ENCODE measurements at places on chromosomes 5 and 9. TPM values are rescaled to one million over a fixed set of nuclear protein-coding genes. Genes with fewer than 3 reads are reported as not detected.

Gene PDE6A
- total RNA-seq: 5.6 TPM

Gene CCDC183
- total RNA-seq: 161 TPM

Gene PCDHB15
- 1.1 TPM for total RNA-seq

DNA sequence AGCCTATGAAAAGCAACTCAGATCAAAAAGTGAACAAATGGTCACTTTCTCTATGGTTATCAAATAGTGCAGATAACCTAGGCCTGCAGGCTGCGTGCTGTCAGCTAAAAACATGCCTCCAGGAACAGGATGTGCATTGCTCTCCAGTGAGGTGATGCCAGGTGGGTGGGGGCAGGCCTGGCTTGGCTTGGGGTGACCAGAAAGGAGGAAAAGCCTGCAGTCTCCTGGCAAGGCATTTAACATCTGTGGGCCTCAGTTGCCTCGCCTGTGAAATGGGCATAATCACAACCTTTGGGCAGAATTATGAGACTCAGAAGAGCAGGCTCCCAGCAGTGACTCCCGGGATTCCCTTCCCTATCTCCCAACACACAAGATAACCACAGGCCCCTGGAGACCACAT is 135.9 kb downstream of the COL23A1 start:
- H3K4me3 ChIP-seq: no peak overlapping the region
- no peaks in the 10 kb centered on the region for H3K36me3 ChIP-seq
- H3K4me1 ChIP-seq: no peaks in the 10 kb centered on the region
- H3K27me3 ChIP-seq: no peaks in the 10 kb centered on the region
- no peak for DNase-seq

GRCh38 chr9:81563020-81563407 is 126.3 kb downstream of the TLE1 start:
- no peak for DNase-seq
- H3K27me3 ChIP-seq: no peaks in the 10 kb centered on the region
- H3K4me1 ChIP-seq: no peaks in the 10 kb centered on the region
- no peaks in the 10 kb centered on the region for H3K36me3 ChIP-seq

Data from transverse colon (tissue), 4 donors.